CD4-positive, alpha-beta T cell treated with Interferon alpha-2 for 1 hour (primary cell): ENCODE measurements at places on chromosomes 5 and 9.

DNA sequence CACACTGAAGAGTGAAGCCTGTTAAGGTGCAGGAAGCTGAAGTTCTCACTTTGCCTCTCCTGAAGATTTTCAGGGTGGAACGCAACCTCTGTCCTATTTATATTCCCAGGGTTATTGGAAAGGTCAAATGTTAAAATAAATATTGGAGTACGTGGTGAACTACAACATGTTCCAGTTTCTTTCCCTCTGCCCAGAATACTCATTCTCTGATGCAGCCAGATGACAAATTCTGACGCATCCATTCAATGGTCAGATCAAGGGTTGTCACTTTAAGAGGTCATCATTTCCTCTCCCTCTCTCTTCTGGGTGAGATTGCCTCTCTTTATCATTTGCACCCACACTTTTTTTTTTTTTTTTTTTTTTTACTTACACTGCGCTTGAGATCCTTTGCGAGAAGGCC is 277.1 kb downstream of the BRINP1 start:
- DNase-seq: no peak

DNA sequence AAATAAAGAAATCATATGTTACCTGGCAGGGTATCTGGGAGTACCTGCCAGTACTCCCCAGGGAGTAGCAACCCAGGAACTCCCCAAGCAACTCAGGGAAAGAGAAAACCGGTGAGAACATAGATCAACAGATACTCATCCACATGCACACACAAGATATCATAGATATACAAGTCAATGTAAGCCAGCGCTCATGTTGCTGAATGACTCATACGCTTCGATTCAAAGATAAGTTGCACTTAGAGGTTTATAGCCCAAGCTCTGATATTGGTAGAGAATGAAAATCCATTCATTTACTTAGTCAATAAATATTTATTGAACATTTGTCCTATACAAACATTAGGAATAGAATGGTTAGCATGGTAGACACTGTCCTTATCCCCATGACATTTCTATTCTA is 219.1 kb upstream of the TRPC7 start:
- no peak for DNase-seq

DNA sequence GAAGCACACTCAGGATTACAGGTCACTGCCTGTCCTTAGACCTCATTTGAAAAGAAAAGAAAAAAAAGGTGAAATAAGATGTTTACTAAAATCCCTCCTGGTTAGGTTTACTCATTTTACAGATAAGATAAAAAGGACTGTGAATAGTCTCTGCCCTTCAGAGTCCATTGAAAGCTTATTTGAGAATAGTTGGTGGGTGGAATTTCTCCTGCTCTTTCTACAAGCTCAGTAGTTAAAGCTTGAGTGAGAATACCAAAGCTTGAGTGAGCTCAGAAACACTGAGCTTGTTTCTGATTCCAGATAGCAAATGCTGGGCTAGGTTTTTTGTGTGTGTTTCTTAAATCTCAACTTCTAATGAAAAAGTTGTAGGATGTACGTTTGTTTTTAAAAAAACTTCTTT is 106.7 kb downstream of the SLF1 start:
- DNase-seq: no peak

DNA sequence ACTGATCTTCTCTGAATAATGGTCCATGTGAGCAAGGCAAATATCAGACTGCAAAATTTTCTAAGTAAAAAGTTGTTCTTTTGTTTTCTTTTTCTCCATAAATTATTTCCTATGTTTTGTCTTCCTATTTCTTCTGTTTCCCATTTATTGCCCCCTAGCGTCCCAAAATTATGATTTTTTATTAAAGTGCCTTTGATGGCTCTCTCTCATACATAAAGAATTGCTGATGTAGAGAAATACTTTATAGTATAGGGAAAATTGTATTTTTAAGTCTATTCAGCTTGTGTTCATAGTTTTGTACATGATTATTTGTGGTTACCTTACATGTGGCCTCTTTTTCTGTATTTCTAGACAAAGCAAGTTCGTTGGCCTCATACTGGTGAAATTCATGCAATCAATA is 1031.2 kb downstream of the EFNA5 start:
- DNase-seq: no peak

GRCh38 chr5:6601271-6601670 is 31.6 kb downstream of the NSUN2 start:
- no peak for DNase-seq

DNA sequence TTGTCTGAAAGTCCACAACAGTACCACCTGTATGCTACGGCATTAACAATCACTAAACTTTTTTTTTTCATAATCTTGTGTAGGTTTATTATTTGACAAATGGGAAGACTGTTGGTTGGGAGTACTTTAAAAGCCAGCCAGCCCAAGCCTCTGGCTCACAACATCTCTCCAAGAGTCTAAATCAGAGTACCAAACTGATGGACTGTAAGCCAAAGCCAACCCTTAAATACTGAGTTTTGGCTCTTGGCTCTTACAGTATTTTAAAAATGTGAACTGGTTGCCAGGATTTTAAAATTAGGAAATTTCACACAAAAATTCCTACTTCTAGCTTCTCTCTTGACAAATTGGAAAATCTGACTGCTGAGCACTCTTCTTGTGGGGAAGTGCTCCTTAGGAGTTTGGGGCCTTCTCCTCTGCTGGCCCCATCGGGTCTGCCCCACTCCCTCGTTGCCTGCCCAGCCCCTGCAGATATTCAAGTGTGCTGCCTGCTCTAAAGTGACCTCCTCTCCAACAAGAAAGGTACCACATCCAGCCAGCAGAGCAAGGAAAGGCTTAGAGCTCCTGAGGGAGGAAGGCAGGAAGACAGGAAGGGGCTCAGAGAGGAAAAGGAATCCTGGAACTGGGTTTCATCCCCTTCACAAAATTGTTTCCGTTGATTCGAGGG is 21.8 kb upstream of the TMOD1 start:
- no peak for DNase-seq

GRCh38 chr5:76368941-76369340 is 34.1 kb upstream of the IQGAP2 start:
- DNase-seq: no peak

GRCh38 chr5:31531543-31531887 is 378 bp downstream of the DROSHA start:
- no peak for DNase-seq

- DNase-seq: no peak
Measured at GRCh38 chr9:101437806-101438232, 2.2 kb upstream of the ALDOB start.

GRCh38 chr5:150862070-150862469 is 15.7 kb downstream of the IRGM start:
- DNase-seq: no peak

- DNase-seq: no peak
Measured at GRCh38 chr9:116350213-116350612, 196.6 kb downstream of the PAPPA start.

DNA sequence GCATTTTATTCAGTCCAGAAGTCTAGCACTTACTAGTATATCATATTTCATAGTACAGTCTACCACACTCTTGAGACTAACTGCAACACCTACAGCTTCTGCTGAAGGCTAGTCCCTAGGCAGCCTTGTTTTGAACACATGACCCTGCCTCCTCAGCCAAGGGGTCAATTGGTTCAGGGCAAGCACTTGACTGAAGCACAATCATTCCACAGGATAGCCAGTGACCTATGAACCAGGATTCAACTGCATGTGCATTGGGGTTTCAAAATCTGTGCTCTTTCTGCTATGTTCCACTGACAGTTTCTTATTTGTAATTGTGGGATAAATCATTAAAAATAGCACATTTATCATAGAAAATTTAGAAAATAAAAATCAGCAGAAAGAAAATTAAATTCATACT is 186.8 kb downstream of the TMEM161B start:
- DNase-seq: no peak

- no peak for DNase-seq
Measured at GRCh38 chr9:95021166-95021886, 294.8 kb downstream of the AOPEP start.

DNA sequence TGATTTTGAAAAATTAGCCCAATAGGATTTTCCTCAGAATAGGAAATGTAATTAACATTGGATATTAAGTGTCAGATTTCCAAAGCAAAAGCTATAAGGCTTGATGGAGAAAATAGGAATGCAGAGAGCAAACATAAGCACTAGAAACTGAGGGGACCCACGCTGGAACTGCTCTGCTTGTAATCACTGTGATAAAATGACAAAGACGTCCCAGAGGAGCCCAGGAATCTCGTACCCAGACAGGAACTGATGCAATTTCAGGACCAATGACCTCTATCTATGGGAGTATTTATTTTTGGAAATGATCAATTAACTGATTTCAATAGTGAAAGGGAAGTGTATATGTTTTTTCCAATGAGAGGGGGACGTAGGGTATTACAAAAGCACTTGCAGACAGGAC is 714.5 kb upstream of the WWC1 start:
- DNase-seq: no peak

DNA sequence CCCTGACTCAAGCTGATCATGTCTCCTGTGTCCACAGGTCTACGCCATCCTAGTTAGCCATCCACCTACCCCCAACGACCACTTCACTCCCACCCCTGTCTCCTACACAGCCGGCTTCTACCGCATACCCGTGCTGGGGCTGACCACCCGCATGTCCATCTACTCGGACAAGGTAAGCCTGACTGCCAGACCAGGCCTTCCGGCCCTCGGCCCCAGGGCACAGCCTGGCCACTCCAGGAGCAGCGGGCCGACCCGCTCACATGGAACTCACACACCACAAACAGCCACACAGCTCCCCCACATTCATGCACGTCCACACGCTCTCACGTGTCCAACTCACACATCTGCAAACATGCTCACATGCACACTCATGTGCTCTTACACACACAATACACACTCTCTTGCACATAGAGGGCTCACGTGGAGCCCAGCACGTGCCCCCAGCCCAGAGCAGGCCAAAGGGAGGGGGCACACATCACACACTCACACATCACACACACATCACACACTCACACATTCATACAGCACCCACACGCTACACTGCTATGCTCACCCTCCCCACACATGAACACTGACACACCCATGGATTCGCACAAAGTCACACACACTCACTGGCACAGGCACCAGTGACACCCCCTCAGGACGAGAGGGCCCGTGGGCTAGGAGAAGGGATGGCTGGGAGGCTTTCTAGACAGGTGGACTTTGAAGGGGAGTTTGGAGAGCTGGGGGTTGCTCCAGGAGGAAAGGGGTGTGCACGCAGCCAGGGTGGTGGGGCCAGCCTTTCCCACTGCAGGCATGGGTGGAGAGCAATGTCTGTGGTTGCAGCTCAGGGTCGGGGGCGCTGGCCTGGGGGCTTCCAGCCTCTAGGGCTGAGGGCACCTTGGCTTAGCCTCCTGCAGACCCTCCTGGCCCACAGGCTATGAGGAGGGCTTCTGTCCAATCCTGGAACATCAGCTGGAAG is 3.3 kb downstream of the GRIN1 start:
- no peak for DNase-seq

DNA sequence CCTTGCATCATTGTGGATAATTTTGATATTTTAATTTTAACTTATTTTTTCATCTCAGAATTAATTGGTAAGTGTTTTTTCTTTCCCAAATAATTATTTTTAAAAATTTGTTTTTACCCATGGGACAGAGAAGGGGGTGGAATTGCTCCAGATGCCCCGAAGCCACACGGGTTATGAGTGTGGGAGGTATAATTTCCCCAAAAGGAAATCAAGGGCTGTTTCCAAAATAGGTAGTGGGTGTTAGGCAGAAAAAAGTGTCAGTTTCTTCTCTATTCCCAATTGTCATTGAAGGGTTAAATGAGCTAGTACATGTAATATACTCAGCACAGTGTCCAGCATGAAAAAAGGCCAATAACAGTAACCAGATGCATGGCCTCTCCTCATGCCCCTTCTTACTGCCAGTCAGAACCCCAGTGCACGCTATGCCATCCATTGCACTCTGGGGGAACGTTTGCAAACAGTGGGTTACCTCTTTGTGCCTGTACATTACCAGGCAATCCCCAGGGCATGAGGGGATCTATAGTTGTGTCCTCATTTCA is 36.4 kb upstream of the ANGPTL2 start:
- DNase-seq: no peak

GRCh38 chr9:115672477-115673316 is 480.9 kb upstream of the PAPPA start:
- DNase-seq: no peak

DNA sequence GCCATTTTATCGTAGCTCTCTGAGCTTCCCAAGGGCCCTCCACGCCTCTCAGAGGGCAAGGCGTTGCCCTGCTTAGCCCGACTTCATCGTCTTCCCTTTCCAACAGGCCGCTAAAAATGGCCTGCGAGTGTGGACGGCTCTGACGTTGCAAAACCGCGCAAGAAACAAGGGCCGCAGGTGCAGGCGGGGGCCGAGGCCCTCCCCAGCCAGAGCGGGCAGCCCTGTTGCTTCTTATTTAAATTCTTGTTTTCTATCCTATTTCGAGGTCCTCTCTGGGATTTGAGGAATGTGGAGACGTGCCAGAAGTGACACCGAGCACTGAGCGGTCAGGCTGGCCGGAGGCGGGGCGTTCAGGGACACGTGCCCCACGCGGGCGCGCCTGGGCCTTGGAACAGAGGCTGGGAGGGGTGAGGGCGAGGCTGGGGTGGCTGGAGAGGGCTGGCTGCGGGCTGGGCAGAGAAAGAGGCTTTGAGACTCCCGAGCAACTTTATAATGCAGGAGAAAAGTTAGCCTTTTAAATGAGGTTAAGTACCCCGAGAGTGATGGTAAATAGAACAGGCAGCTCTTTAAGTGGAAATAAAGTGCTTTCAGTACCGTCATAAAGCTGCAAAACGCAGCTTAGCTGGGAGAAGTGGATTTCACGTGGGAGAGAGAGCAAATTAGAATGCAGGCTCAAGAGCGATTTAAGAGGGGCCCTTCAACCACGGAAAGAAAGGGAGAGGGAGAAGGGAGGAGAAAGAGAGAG is 243.6 kb downstream of the AUH start:
- peak; percentile 39 for DNase-seq

- DNase-seq: no peak
Measured at GRCh38 chr9:77505232-77505631, 142.9 kb downstream of the GNA14 start.

GRCh38 chr5:13976867-13977830 is 32.7 kb upstream of the DNAH5 start:
- no peak for DNase-seq

GRCh38 chr5:169356811-169357210 is 55.9 kb upstream of the SLIT3 start:
- DNase-seq: no peak
